ENCODE measurements at places on chromosomes 5 and 9.

- no peak for DNase-seq
Measured at GRCh38 chr5:158313027-158313732, 454.2 kb upstream of the CLINT1 start.

GRCh38 chr5:54148067-54148845 is 162.1 kb downstream of the ARL15 start:
- DNase-seq: no peak

DNA sequence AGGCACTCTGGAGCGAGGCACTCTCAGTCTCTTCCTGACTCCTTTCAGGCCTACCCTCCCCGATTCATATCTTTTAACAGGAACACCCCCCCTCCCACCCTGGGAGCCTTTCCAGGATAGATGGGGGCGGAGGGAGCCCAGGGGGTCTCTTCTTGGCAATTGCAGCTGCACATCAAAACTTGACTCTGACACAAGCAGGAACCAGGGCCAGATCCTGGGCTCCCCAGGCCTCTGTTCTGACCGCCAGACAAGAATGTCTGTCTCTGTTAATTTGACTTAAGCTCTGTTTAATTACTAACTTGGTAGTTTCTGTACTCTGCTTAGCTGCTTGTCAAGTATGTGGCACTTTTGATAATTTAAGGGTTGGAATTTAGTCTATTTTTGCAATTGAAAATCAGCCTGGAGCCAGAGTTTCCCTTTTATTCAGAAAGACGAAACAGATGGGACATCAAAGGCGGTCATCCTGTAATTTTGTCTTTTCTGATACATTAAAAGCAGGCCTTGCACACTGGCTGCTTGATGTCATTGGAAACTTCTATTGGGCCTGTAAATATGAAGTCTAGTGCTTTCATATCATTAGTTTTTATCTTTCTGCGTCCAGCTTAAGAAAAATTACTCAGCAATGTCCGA is 43.3 kb downstream of the ACTL7B start:
- DNase-seq: no peak

DNA sequence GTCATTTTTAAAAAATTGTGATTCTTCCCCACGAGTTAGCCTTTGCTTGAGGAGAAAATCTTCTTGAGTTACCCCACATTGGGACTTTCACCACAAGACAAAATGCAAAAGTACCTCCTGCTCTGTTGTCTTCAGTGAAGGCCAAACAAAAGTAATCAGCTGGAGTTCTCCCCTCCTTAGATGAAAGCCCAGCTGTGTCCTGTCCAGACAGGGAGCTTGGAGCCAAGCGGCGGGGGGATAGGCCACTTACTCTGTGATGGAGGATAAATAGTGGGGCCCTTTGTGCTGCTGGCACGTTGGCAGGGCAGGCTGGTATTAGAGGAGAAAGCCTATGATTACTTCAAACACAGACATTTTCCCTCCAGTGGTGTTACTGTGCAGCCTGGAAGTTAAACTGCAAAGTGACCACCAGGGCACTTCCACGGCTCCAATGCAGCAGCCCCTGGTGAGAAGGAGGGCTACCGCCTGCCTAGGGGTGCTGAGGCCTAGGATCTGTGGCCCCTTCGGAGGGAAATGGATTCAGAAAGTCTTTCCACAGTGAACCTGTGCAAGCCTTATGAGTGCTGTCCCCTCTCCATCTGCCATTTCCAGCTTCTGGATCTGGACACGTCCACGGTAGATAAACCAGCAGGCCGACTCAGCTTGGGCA is 155.0 kb downstream of the TMEM167A start:
- no peak for DNase-seq

DNA sequence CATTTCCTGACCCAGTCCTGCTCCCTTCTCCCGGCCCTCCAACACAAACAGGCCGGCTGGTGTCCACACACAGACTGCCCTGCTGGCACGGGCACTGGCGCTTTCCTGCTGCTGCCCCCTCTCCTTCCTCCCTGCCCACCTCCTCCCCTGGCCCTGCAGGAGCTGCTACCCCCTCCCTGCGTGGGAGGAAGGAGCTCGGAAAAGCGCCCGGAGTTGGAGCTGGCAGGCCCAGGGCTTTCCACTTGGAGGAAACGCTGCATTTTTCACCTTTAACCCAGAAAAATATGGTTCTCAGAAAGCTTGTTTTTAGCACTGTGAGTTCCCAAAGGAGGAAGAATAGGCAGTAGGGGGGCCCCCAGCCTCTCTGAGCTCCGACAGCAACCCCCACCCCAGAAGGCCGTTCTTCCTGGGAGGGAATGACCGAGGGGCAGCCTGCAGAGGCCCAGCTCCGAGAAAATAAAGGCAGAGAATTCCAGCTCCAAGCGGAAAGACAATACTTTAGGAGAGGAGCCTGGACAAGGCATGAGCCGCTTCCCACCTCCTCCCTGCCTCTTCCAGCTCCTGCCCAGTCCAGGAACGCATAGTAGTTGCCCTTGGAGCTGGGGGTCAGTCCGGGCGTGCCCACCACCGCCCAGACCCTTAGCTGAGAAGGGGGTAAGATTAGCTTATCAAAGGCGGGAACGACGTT is 88.9 kb downstream of the LIFR start:
- DNase-seq: no peak

- DNase-seq: no peak
Measured at GRCh38 chr5:40378396-40379177, 301.1 kb upstream of the PTGER4 start.

DNA sequence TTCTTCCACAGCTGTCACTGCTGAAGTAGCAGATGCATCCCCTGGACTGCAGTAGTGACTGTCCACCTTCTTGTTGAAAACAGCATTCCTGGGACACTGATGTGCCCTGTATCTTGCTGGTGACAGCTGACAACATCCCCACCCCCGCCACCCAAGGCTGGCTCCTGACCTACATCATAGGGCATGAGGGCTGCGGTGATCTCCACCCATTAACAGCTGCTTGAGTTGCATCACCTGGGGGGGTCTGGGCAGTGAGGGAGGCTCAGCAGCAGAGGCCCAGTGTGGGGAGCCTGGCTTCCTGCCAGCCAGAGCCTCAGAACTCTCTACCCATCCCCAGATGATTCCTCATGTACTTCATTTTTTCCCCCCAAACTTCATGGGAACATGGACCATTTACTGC is 4.1 kb downstream of the PRUNE2 start:
- DNase-seq: no peak

- DNase-seq: no peak
Measured at GRCh38 chr9:133674091-133674490, 37.9 kb downstream of the DBH start.

DNA sequence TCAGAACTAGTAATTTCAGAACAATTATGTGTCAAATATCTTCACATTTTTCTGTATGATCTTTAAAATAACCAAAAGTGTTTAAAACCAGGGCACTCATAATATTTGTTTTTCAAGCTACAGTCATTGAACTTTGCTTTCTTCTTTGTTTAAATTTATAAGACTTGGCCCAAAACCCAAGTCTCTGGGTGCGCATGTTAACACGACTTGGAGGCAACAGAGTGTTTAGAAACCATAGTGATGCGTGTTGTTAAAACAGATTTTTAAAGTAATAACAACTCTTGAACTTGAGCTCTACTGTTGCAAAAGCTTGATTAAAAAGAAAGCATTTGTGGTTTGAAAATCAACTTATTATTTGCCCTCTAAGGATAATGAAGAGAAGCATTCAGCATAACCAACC is 26.0 kb upstream of the GRIN3A start:
- no peak for DNase-seq

GRCh38 chr9:127723444-127723843 is 7.6 kb downstream of the TTC16 start:
- no peak for DNase-seq

- no peak for DNase-seq
Measured at GRCh38 chr9:34783951-34784487, 74.1 kb upstream of the CCL21 start.

- no peak for DNase-seq
Measured at GRCh38 chr9:92637886-92638620, 31.9 kb downstream of the IPPK start.

GRCh38 chr9:69500896-69501295 is 171.3 kb downstream of the APBA1 start:
- no peak for DNase-seq

DNA sequence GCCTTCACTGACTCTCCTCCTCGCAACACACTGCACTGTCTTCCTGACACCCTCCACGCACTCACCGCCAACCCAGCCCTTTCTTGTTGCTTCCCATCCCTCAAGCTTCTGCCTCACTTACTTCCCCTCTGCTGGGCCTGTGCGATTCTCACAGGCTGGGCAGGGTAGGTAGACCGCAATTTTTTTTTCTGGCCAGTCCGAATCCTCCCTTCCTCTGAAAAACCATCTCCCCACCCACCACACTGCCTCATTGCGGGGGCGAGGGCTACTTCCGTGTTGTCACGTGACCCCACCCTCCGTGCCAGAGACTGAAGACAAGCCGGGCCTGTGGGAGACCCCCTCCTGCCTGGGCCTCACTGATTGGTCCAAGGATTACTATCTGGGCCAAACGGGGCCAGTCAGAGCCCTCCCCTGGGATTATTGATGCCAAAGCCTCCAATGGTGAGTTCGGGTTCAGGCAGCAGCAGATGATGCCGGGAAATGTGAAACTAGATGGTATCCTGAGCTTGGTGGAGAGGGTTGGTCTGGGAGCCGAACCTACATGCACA is 73.1 kb downstream of the STK10 start:
- DNase-seq: peak; percentile 77

DNA sequence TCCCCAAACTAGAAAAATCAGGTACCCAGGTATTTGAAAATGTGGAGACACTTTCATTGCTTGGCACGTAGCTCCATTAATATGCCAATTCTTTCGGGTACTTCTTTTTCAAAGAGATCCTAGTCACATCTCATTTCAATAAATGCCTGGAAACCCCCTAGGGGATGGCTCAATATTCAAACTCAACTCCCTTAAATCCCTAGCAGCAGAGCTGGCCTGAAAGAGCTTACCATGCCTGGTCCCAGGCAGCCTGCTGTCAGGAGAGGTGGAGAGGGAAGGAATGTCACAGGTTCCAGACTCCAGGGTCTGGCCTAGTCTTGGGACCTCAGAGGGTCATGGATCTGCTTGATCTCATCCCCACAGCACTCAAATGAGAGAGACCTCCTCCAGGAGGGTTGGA is 187.1 kb downstream of the SPOCK1 start:
- DNase-seq: no peak

DNA sequence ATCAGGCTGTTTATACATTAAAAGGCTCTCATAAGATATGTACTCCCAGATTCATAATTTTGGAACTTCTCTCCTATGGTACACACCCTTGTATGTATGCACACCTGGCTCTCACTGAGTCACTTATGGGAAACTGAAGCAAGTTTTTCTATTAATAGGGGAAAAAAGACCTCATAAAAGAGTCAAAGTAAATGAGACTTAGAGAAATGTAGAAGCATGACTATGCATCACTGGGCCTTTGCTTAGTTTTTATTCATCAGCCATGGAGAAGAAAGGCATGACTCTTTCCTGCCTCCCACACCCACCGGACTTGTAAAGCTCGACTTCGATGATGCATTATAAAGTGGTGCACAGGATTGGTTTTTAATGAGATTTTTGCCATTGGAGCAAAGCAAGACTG is 28.2 kb downstream of the MTAP start:
- DNase-seq: no peak

GRCh38 chr5:139788294-139788910 is 7.2 kb upstream of the PSD2 start:
- DNase-seq: no peak

- no peak for DNase-seq
Measured at GRCh38 chr5:148653836-148654781, at the start of gene HTR4. Gene HTR4, minus strand, starts transcription at chr5:148654527. Its CDS starts 17,513 bp downstream, at chr5:148637014.

GRCh38 chr5:55410845-55411244 is 103.1 kb downstream of the MTREX start:
- no peak for DNase-seq

DNA sequence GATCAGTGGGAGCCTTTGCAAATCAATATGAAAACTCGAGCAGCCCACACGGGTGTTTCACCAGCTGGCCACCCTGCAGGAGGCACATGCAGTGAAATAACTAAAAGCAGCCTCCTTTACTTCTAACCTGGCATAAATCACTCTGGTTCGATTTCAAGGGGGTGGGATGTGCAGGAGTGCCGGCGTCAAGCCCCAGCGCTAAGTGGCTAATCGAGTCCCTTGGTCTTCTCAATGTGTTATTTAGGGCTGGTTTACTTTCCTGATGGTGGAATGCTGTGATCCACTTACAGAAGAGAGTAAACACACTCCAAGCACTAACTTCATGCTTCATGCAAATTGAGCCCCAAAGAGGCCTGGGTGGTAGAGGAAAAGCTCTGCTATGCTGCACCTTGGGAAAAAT is 109.4 kb downstream of the TMEM174 start:
- DNase-seq: no peak

DNA sequence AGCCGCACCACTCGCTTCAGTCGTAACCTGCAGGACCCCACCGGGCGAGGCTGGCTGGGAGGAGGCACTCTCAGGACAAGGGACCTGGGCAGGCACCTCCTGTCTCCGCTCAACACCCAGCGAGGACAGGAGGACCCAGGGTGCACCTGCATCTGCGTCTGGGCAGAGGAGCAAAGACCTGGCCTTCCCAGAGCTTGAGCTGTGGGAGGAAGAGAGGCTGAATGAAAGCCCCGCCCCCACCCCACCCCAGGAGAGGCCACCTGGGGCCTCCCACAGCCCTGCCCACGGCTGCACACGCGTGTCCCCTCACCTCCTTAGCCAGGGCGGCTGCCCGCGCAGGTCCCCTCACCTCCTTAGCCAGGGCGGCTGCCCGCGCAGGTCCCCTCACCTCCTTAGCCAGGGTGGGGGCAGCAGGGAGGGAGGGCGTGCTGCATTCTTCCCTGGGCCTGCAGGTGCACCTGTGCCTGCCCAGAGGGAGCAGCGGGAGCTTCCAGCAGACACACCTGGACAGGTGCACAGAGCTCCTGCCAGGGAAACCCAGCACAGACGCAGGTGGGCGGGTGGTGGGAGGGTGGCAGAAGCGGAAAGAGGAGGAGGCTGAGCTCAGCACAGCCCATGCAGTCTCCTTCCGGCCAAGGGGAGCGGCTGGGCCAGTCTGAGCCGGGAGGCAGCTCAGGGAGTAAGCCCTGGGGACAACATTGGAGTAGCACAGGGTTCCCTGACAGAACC is 18.5 kb upstream of the SLC12A7 start:
- no peak for DNase-seq

DNA sequence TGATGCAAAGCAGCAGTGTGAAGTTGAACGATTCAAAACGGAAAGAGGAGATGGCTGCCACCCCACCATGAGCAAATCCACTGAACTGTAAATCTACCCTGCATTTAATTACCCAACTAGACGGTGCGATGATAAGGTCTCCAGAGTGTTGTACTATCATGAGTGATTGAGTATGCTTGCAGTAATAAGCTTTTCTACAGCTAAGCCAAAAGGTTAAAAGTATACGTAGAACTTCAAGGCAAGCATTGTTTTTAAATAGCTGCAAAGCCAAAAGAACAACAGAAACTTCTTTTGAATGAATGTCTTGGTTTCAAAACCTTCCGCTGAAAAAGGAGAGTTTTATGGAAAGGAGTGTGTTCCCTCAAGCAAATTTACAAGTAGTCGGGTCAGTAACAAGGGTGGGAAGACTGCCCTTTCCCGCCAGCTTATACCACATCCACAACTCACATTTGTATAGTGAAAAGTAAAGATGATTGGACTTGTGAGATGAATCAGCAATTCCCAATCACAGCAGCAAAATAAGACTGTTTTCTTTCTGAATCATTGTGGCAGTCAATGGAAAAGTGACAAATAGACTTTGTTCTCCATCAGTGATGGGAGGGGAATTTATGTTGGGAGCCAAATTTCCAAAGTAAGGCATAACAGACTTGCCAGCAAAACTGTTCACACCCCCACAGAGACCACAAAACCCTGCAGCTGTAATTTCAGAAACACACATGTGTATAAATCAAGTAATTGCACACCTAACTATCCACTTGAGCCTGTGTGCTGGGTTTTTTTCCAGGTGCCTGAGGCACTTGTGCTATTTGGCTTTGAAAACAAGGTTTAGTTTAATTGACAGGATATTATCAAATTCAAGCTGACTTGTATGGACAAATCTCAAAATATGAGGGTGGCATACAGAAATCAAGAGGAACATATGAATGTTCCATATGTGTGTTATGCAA is 407.7 kb upstream of the GRAMD2B start:
- DNase-seq: no peak

Data from GM19239 (cell line).